Endothelial cell of umbilical vein (primary cell): ENCODE measurements at places on chromosomes 5 and 9. TPM values are rescaled to one million over a fixed set of nuclear protein-coding genes. Genes with fewer than 3 reads are reported as not detected.

The N4BP3 gene
- total RNA-seq: 38.2 and 40.3 TPM in 2 replicates

The PRKAA1 gene
- total RNA-seq: 83.5 and 97.2 TPM in 2 replicates

The TRIM32 gene
- total RNA-seq: 18.2 and 18.4 TPM in 2 replicates

The MUSK gene
- total RNA-seq: not detected in 2 replicates

The IFNE gene
- 1.4 and 1.8 TPM in 2 replicates for total RNA-seq
